ENCODE measurements at places on chromosomes 12 and 14.
A peak's percentile ranks its signal among the peaks of the same experiment; 100 is the strongest.

DNA sequence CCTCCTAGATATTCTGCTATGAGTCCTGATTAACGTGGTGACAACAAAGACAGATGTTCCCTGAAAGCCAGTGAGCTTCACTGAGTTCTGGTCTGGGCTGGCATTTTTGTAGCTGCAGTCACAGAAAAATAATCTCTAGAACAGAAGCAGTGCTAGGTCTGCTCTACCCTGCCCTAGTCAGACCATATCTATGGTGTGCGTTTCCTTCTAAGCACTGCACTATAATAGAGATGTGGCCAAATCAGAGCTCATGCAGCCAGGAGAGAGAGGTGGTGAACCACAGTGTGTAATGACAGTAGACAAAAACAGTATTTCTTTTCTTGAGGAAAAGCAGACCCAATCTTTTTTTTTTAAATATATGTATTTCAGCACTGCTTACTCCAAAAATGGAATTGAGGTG lies 76.3 kb downstream of the CMAS start:
- no peak for DNase-seq

DNA sequence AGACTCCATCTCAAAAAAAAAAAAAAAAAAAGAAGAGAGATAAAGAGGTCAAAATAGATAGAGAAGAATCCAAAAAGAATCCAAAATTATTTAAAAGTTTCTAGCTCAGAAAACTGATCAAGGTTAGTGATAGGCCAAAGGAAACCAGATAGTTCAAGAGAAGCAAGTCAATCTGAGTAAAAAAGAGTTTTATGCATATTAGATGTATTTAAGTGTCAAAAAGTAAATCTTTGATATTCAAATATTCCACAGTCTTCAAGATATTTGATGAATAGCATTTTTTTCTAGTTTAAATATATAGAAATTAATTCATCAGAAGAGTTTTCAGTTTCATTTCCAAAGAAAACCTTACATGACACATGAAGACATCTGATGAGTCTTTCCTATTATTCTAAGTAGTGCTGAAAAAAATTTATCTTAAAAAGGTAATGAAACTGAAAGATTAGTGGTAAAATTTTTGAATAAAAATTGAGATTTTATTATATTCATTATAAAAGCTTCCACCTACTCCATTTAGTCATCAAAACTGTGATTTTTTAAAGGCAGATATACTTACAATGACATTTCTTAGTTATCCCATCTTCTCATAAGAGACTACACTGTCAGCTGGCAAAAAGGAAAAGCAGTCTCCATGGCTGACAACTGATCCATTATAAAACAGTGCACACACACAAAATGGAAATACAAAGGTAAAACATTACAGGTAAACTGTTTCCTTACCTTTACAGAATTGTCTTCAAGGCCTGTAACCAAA lies 68.6 kb downstream of the RPS6KA5 start:
- no peak for DNase-seq

GRCh38 chr12:51620448-51620847 lies 29.4 kb downstream of the SCN8A start:
- no peak for DNase-seq

GRCh38 chr12:110923692-110924334 lies 3.4 kb upstream of the MYL2 start:
- DNase-seq, result no peak

GRCh38 chr12:54304187-54304810 lies 3.5 kb upstream of the NFE2 start:
- no peak for DNase-seq

DNA sequence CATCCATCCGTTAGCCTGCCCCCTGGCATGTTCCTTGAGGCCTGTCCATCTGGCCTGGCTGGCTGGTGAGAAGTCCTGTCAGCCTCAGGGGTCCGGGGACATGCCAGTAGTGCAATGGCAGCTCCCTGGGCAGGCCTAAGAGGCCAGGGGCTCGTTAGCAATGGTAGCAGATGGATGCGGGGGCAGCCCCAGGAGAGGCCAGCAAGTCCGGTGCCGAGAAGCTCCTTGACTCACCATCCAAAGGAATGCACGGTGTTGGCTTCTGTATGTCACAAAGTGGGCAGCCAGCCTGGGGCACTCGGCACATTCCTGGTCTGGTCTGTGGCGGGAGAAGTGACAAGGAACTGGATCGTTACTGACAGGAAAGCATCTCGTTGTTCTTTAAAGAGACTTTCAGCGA lies 319.9 kb downstream of the CACNA1C start:
- DNase-seq, result no peak

DNA sequence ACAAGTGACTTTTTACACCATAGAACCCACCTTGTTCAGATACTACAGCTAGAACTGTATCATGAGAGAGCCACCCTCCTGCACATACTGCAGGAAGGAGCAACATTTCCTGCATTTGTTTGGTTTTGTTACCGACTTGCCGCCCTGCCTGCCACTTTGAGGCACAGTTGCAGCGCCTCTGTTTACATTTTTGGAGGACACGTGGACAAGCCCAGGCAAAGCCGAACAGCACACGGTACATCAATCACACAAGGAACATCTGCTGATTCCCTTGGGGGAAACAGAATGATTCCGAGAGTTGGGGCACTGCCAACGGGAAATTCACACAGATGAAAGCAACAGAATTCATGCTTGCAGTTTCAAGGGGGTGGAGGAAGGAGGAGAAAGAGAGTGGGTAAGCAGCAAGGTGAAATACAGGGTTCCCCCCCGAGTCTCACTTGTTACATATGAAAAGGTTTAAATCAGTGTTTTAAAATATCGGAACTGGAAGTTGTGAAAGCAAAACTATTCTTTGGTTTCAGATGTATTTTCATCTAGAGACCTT lies 110.7 kb downstream of the BTG1 start:
- peak; percentile 13 for DNase-seq

DNA sequence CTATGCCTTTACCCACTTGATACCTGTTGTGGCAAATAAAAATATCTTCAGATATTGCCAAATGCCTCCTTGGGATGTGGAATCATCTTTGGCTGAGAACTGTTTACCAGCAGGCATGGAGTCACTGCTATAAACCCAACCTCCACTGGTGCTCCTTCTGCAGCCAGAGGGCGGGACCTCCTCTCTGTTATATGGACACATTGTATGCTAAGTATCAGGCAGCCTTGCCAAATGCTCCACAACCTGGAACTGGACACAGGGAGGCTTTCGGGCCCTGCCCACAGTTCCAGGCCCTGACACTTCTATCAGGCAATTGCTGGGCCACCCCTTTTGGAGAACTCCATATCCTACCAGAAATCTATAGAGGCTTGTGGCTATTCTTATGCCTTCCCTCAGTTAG lies 201.0 kb downstream of the TMX1 start:
- no peak for DNase-seq

DNA sequence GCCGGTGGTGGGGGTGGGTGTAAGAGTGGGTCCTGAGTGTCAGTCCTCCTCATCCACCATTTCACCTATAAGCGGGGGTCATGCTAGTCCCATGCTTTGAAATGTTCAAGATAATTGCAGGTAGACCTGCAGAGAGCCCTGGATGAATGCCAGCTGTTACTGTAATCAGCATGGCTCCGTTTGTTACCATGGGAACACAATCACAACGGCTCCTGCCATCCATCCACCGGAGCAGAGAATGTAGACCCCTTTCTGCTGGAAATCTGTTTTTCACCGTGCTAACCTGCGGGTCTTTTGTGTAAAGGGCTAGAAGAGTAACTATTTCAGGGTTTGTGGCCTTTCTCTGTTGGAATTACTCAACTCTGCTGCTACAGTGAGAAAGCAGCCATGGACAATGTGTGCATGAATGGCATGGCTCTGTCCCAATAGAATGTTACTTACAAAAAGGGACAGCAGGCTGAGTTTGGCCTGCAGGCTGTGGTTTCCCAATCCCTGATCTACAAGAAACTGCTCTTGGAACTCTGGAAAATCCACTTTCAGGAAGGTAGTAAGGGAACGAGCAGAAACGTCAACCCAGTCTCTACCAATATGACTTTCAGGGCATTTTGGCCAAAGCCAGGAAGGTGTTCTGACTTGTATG lies 36.1 kb downstream of the KCTD10 start:
- DNase-seq, result peak; percentile 39

GRCh38 chr12:120466560-120467315 lies 2.8 kb downstream of the SRSF9 start:
- DNase-seq, result peak; percentile 42

GRCh38 chr14:96191353-96191752 lies 13.3 kb upstream of the BDKRB2 start:
- DNase-seq, result no peak

GRCh38 chr14:54600717-54601109 lies 33.8 kb downstream of the SAMD4A start:
- DNase-seq, result no peak

Data from SK-N-DZ (cell line).